Bronchial epithelial cell (primary cell): ENCODE measurements at places on chromosomes 4 and X. TPM values are rescaled to one million over a fixed set of nuclear protein-coding genes. Genes with fewer than 3 reads are reported as not detected.

Gene FGFR3
- 29.0 and 133 TPM in 2 replicates for total RNA-seq

Gene OTC
- not detected in 2 replicates for total RNA-seq

Gene MAGEC1
- not detected in 2 replicates for total RNA-seq

Gene TLR8
- not detected in 2 replicates for total RNA-seq

Gene FMR1NB
- total RNA-seq, result not detected in 2 replicates

Gene F8A1
- total RNA-seq, result 0.64 and 0.79 TPM in 2 replicates

Gene RPA4
- 0.79 and 1.2 TPM in 2 replicates for total RNA-seq

Gene LAMTOR3
- 45.4 and 64.2 TPM in 2 replicates for total RNA-seq

Gene P2RY10
- not detected in 2 replicates for total RNA-seq

Gene TBC1D8B
- total RNA-seq, result 2.6 and 3.8 TPM in 2 replicates

Gene SNCA
- 30.0 and 31.6 TPM in 2 replicates for total RNA-seq

Gene KLF8
- total RNA-seq, result 3.9 and 6.0 TPM in 2 replicates

Gene SMARCA1
- total RNA-seq, result 5.6 and 6.8 TPM in 2 replicates

Gene DGAT2L6
- total RNA-seq, result not detected in 2 replicates

Gene TMSB15B
- 0.77 and 1.1 TPM in 2 replicates for total RNA-seq

Gene VCX3A
- not detected in 2 replicates for total RNA-seq

Gene PABPC5
- not detected in 2 replicates for total RNA-seq

Gene PABPC1L2A
- not detected in 2 replicates for total RNA-seq

Gene SAT1
- 1,193 and 1,762 TPM in 2 replicates for total RNA-seq

Gene SLC4A4
- total RNA-seq, result 0.13 and 0.26 TPM in 2 replicates

Gene UGT2B17
- 0.13 TPM in 1 of 2 replicates, not detected in the other for total RNA-seq
